ENCODE measurements at places on chromosomes 11 and 22. TPM values are rescaled to one million over a fixed set of nuclear protein-coding genes. Genes with fewer than 3 reads are reported as not detected.

PDGFD gene
- 0.08 TPM for total RNA-seq

TMPRSS4 gene
- 0.50 TPM for total RNA-seq

MS4A1 gene
- 0.70 TPM for total RNA-seq

OR2AG2 gene
- total RNA-seq, result 0.23 TPM

GAS2 gene
- total RNA-seq, result 1.5 TPM

LINC01488 gene
- total RNA-seq, result not detected

OR52A5 gene
- not detected for total RNA-seq

TTLL12 gene
- total RNA-seq, result 49.3 TPM

SCUBE1 gene
- not detected for total RNA-seq

DDI1 gene
- not detected for total RNA-seq

NNMT gene
- not detected for total RNA-seq

KCNJ5 gene
- not detected for total RNA-seq

DNA sequence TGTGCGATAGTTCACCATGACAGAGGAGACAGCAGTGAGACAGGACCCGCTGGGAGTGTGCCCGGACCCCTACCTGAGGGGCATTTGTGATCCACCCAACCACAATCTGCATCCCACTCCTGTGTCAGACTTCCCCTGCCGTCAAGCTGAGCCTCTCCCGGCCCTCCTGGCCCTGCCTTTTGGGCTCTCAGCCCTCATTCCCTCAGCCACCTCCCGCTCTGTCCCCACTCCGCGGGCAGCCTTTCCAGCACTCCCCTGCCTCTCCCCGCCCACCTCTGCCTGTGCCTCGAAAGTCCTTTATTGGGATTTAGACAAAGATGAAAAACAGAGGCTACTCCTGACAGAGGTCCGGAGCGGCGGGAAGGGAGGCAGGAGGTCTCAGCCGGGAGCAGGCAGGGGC, 4.2 kb downstream of the NFAM1 start:
- no peaks in the 10 kb centered on the region for H3K27me3 ChIP-seq
- no peaks in the 10 kb centered on the region for H3K36me3 ChIP-seq
- H3K27ac ChIP-seq, result no peak overlapping the region
- no peaks in the 10 kb centered on the region for H3K4me1 ChIP-seq
- no peak for DNase-seq

DNA sequence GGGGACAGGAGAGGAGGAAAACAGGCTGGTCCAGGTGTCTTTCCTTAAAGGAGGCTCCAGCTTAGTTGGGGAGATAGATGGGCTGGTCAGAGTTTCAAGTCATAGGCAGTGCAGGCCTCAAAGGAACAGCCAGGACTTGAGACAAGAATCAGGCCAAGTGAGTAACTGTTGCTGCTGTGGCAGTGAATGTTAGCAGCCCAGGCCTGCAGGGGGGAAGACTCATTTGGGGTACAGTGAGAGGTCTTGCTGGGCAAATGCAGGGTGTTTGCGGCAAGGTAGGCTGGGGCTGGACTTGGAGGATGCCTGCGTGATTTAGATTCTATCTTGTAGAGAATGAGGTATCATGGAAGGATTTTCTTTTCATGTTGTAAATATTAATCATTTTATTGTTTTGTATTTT, 24.1 kb downstream of the PTPRJ start:
- no peaks in the 10 kb centered on the region for H3K27me3 ChIP-seq
- peaks cover 29% of the 10 kb centered on the region for H3K36me3 ChIP-seq
- peaks cover 86% of the 10 kb centered on the region for H3K4me1 ChIP-seq
- peak overlapping the region; percentile 95 for H3K27ac ChIP-seq
- peak overlapping the region; percentile 63 for H3K4me3 ChIP-seq
- no peak for DNase-seq

- DNase-seq, result no peak
- H3K4me3 ChIP-seq, result no peak overlapping the region
- H3K27ac ChIP-seq, result no peak overlapping the region
Measured at GRCh38 chr11:24531528-24531927, 34.7 kb downstream of the LUZP2 start.

- no peaks in the 10 kb centered on the region for H3K4me1 ChIP-seq
- no peak for DNase-seq
- no peaks in the 10 kb centered on the region for H3K36me3 ChIP-seq
- no peaks in the 10 kb centered on the region for H3K27me3 ChIP-seq
Measured at GRCh38 chr22:33421859-33422258, 363.7 kb upstream of the SYN3 start.

DNA sequence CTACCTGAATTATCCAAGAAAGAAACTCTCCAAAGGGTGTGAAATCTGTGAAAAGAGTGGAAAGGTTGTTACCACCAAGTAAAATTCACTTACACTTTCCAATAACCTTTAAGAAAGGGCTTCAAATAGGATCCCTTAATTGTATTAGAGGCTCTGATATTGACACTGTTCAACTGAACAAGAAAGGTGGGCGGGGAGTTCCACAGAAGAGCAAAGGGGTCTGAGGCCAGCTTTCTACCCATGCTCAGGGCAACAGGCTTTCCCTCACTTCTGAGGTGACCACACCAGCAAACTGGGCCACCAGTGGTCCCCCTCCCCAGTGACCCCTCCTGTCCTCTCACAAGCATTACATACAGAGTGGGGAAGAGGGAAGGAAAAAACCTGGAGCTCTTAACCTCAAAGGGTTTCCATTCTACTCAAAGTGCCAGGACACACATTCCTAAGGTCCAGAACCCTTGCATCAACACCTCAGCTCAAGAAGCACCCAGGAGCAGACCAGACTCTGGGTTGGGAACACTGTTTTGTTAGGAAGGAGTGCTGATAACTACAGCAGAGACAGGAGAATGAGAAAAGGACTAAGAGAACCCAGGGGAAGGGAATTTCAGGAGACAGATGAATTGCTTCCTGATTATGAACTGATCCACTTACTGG, 71.6 kb upstream of the AKIP1 start:
- peaks cover 27% of the 10 kb centered on the region for H3K27me3 ChIP-seq
- no peak overlapping the region for H3K4me3 ChIP-seq
- DNase-seq, result no peak
- H3K4me1 ChIP-seq, result no peaks in the 10 kb centered on the region

DNA sequence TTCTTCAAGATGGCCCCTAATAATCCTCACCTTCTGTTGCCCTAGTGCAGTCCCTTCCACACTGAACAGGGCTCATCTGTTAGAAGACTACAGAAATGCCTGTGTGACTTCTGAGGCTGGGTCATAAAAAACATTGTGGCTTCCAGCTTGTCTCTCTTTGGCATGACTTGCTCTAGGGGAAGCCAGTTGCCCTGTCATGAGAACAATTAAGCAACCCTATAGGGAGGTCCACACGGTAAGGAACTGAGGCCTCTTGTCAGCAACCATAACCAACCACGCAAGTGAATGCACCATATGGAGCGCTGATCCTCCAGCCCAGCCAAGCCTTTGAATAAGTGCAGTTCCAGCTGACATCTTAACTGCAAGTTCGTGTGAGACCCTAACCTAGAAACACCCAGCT, 2.6 kb downstream of the LIPT2 start:
- H3K36me3 ChIP-seq, result no peaks in the 10 kb centered on the region
- no peak overlapping the region for H3K27ac ChIP-seq
- DNase-seq, result no peak
- H3K27me3 ChIP-seq, result no peaks in the 10 kb centered on the region
- H3K4me3 ChIP-seq, result no peak overlapping the region
- peaks cover 18% of the 10 kb centered on the region for H3K4me1 ChIP-seq

GRCh38 chr11:115251126-115251525, 253.1 kb downstream of the CADM1 start:
- no peaks in the 10 kb centered on the region for H3K4me1 ChIP-seq
- no peaks in the 10 kb centered on the region for H3K27me3 ChIP-seq
- no peak overlapping the region for H3K4me3 ChIP-seq
- H3K36me3 ChIP-seq, result no peaks in the 10 kb centered on the region
- H3K27ac ChIP-seq, result no peak overlapping the region

GRCh38 chr11:119450590-119451326, 27.8 kb upstream of the THY1 start:
- no peaks in the 10 kb centered on the region for H3K4me1 ChIP-seq
- peaks cover 21% of the 10 kb centered on the region for H3K27me3 ChIP-seq
- no peak overlapping the region for H3K4me3 ChIP-seq
- DNase-seq, result no peak

DNA sequence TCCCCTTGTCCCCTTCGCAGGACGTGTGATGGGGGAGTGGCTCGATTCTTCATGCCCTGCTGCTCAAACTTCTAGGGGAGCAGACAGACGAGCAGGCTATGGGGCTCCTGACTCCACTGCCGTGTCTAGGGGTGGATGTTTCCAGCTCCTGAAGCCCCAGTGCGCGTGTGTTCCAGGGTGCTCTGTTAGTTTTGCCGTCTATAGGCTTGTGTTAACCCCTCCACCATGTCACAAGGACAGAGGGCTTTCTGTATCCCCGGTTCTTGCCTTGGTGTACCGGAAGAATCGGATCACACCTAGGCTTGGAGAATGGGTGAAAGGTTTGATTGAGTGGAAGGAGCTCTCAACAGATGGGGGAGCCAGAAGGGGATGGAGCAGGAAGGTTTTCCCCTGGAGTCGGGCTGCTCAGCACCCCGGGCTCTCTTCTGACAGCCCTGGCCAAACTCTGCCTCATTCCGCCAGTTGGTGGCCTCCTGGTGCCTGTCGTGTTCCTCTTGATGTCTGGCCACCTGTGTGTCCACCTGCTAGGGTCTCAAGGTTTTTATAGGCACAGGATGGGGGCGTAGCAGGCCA, 810.7 kb downstream of the BRD1 start:
- no peak overlapping the region for H3K27ac ChIP-seq
- H3K4me1 ChIP-seq, result no peaks in the 10 kb centered on the region
- no peak overlapping the region for H3K4me3 ChIP-seq
- DNase-seq, result no peak
- no peaks in the 10 kb centered on the region for H3K27me3 ChIP-seq

DNA sequence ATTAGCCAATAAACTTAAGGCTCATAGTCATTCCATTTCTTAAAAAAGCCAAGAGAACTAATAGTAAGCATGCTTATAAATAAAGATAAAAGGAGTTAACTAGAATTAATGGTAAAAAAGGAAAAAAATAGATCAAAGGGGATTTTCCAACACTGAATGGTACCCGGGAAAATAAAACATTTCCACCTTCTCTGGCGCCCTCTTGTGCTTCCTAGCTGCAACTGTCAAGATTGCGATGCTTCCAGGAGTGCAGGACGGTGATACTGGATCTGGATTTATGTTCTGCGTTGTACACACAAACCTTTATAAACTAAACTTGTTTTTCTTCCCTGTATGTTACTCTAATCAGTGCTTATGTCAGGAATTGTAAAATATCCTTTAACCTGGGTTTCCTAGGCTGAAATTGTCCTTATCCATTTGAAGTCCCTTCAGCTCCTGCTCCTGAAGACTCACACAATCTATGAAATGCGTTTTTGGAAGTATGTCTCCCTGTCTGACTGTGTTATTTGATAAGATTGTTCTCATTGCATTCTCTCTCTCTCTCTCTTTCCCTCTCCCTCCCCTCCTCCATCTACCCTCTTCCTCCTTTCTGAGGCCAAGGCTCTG, 9.6 kb upstream of the HTATIP2 start:
- no peak overlapping the region for H3K27ac ChIP-seq
- H3K27me3 ChIP-seq, result peaks cover 12% of the 10 kb centered on the region
- no peaks in the 10 kb centered on the region for H3K36me3 ChIP-seq
- peaks cover 2% of the 10 kb centered on the region for H3K4me1 ChIP-seq
- no peak overlapping the region for H3K4me3 ChIP-seq
- DNase-seq, result peak; percentile 42

- H3K27me3 ChIP-seq, result no peaks in the 10 kb centered on the region
- no peaks in the 10 kb centered on the region for H3K4me1 ChIP-seq
- no peak overlapping the region for H3K4me3 ChIP-seq
- H3K27ac ChIP-seq, result no peak overlapping the region
- no peaks in the 10 kb centered on the region for H3K36me3 ChIP-seq
Measured at GRCh38 chr11:131739243-131739882, 368.9 kb downstream of the NTM start.

GRCh38 chr22:28269277-28269676, 350.2 kb upstream of the PITPNB start:
- no peak for DNase-seq
- H3K27me3 ChIP-seq, result peaks cover 1% of the 10 kb centered on the region
- H3K4me1 ChIP-seq, result no peaks in the 10 kb centered on the region
- H3K36me3 ChIP-seq, result no peaks in the 10 kb centered on the region
- H3K27ac ChIP-seq, result no peak overlapping the region

DNA sequence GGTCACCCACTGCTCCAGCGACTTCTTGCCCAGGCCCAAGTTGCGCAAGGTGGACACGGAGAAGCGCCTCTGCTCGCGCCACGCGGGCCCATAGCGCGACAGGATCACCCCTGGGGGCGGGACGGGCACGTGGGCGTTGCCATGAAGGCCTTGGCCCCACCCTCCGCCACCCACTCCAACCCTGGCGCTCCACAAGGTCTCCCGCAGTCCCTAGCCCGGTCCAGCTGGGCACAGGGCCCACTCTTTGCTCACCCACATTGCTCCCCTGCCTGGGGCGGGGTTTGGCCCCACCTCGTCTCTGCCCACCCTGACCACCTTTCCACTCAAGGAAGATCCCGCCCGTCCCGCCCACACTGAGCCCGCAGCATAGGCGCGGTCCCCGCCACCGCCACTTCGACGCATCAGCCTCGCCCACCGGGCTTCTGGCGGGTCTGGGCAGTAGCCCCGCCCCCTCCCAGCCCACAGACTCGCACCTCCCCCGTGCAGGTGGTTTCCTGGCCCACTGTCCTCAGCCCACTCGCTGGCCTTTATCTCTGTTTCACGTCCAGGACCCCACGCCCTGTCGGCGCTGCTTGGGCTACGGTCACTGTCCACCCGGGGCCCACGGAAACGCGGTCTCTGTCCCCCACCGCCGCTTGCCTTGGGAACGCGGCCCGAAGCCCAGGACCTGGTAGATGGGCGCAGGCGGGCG, 12.3 kb upstream of the CYP2D6 start:
- DNase-seq, result no peak
- no peak overlapping the region for H3K4me3 ChIP-seq
- H3K27me3 ChIP-seq, result no peaks in the 10 kb centered on the region
- no peak overlapping the region for H3K27ac ChIP-seq

DNA sequence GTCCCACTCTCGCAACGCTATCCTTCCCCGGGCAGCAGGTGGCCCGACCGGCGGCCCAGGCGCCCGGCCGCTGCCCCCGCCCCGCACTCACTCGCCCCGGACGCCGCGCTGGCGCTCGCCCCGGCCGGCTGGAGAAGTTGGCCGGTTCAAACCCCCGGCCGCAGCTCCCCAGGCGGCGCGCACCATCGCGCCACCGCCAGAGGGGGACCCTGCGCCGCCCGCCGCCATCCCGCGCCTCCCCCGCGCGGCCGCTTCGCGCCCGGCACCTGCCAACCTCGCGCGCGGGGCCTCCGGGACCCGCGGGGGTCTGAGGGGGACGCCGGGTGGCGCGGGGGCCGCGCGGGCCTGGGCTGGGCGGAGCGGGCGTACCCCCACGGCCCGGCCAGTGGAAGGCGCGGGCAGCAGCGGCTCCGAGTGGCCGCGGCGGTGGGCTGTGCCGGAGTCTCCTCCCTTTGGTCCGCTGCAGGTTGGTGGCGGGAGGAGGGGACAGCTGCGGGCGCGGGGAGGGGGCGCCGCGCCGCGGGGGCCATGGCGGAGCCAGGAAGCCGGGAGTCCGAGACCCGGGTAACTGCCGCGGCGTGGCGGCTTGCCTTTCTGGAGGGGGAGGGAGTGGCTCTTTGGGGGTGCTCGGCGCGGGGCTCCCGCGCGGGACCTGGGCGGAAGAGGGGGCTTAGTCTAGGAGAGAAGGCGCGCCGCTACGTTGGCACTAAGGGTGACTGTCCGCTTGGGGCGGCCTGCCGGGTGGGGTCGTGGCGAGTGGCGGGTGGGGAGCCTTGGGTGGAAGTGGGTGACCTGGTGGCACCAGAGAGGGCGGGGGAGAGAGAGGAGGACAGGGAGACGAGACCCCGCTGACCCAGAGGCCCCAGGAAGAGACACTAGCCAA, at the start of the genes MPST and TST:
Gene MPST (plus strand): TSS at position 434 of the 883 bp plus-strand sequence. CDS start 95 bp downstream, at position 529.
Gene TST (minus strand): TSS at position 139 of the 883 bp plus-strand sequence. CDS start 715 bp downstream, outside the sequence.
- H3K4me3 ChIP-seq, result peak within 1 kb of the TSS; percentile 88
- no peaks in the 10 kb centered on the region for H3K36me3 ChIP-seq
- H3K4me1 ChIP-seq, result peaks cover 24% of the 10 kb centered on the region

GRCh38 chr11:69001243-69002081, 11.6 kb downstream of the MRGPRF start:
- no peak overlapping the region for H3K27ac ChIP-seq
- DNase-seq, result no peak
- no peaks in the 10 kb centered on the region for H3K4me1 ChIP-seq
- H3K27me3 ChIP-seq, result no peaks in the 10 kb centered on the region
- H3K4me3 ChIP-seq, result no peak overlapping the region
